ENCODE measurements at places on chromosomes 16 and 17.

DNA sequence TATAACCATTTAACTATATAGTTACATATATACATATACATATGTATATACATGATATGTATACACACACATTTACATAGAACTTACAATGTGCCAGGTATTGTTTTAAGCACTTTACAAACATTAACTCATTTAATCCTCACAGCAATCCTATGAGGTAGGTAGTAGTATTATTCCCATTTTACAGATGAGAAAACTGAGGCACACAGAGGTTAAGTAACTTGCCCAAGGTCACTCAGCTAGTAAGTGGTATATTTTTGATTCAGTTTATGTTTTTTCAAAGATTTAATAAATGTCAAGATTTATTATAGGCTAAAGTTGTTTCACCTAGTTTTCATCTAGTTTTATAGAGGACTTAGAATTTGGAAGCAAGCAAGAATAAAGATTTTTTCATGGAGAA, 6.6 kb downstream of the KRT222 start:
- no peak for DNase-seq

DNA sequence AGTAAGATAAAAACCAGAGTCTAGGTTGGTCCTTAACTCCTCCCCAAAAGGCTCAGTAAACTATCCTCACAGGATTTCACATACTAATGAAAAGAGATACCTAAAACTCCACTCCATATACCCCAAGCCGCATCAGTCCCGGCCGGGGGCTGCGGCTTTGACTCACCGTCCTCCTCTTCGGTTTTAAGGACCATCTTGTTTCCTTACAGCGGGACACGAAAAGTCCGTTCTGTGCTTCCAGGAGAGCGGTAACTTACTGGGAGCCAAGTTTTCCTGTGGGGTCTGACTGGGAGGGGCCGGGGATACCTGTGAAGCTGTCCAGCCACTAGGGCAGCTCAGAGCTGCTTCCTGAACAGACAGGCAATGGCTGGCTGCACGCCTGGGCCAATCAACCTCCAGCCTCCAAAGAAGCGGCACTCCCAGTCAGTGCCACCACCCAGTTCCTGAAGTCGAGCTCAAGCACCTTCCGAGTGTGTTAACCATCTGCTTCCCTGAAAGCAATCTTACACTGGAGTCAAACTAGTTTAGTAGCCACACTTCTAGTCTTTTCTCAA, 45.5 kb downstream of the CYTH1 start:
- peak; percentile 40 for DNase-seq

GRCh38 chr17:55450232-55450825, 28.7 kb upstream of the MMD start:
- DNase-seq = no peak

- no peak for DNase-seq
Observed at GRCh38 chr17:45950888-45951287, 48.2 kb upstream of the STH start.

GRCh38 chr17:5410594-5411272, 8.7 kb downstream of the NUP88 start:
- no peak for DNase-seq

DNA sequence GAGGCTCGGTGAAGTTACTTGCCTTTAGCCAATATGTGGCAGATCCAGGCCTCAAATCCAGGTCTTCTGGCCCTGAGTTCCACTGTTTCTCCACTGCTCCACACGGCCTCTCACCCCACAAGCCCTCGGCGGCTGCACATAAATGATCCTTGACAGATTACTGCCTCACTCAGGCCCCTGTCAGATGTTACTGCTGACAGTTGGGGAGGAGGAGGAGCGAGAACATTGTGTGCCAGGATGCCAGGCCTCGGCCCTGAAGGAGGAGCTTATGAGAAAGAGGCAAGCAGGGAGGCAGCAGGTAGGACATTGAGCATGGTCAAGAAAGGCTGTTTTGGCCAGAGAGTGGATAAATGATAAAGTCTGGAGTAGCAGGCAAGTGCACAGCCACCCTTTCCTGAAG, 88.6 kb downstream of the RAB11FIP4 start:
- DNase-seq = no peak

DNA sequence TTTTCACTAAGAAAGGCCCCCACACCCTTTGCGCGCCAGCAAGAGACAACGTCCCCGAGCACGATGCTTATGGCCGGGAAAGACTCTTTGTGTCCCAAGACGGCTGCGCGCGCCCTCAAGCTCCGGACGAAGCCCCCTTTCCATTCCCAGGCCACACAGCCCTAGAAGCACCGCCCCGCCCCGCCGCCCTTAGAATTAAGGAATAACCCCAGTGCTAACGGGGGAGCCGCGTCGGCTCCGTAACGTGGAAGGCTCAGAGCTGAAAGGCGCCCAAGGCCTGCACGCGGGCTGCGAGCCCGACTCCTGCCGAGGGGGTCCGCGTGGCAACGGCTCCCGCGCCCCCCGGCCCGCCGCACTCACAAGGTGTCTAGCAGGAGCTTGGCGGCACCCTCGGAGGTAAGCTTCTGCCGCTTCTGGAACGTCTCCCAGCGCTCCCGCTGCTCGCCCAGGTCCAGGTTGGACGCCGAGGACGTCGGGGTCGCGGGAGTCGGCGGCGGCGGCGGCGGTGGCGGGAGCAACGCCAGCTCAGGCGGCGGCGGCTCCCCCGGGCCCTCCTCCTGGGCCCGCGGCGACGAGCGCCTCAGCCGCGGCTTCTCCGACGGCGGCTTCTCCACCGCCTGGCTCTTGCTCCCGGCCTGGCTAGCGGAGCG, 477 bp downstream of the CENPV start:
- peak; percentile 6 for DNase-seq

DNA sequence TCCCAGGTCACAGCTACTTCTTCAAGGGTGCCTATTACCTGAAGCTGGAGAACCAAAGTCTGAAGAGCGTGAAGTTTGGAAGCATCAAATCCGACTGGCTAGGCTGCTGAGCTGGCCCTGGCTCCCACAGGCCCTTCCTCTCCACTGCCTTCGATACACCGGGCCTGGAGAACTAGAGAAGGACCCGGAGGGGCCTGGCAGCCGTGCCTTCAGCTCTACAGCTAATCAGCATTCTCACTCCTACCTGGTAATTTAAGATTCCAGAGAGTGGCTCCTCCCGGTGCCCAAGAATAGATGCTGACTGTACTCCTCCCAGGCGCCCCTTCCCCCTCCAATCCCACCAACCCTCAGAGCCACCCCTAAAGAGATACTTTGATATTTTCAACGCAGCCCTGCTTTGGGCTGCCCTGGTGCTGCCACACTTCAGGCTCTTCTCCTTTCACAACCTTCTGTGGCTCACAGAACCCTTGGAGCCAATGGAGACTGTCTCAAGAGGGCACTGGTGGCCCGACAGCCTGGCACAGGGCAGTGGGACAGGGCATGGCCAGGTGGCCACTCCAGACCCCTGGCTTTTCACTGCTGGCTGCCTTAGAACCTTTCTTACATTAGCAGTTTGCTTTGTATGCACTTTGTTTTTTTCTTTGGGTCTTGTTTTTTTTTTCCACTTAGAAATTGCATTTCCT, 3.4 kb upstream of the LPCAT2 start:
- DNase-seq = no peak

DNA sequence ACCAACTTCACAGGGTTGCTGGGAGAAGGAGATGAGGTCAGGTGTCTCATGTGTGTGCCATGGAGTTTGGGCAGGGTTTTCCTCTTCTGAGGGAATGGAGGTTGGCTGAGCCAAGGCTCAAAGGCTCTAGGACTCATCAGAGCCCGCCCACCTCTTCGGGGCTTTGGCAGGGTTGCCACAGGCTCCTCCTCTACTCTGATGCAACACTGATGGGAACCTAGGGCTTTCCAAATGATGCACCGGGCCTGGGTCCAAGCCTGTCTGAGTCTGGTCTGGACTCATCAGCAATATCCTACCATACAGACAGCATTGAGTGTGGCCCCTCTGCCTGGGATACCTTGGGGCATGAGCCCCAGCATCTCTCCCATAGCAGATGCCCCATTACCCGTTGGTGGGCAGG, 59.5 kb upstream of the LHX1 start:
- DNase-seq = no peak

- no peak for DNase-seq
Observed at GRCh38 chr17:47973541-47973940, 2.6 kb downstream of the CDK5RAP3 start.

- DNase-seq = no peak
Observed at GRCh38 chr17:44602390-44602789, 45.1 kb downstream of the FZD2 start.

DNA sequence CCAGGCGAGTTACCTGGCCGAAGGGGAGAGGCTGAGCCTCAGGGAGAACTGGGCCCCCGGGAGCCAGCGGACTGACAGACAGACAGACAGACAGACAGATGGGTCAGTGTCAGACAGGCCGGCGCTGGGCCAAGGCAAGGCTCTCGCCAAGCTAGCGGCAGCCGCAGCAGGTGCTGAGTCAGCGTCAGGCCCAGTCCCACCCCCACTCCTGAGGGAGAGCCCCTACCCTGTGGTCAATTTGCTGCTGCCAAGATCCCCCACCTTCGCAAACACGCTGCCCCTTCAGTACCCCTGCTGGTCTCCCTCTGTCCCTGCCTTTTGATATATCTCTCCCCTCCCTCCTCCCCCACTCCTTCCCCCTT, 1.5 kb downstream of the FGF11 start:
- no peak for DNase-seq

GRCh38 chr17:41535764-41536481, 7.8 kb upstream of the KRT19 start:
- no peak for DNase-seq

GRCh38 chr16:54882556-54882955, 48.1 kb upstream of the IRX5 start:
- no peak for DNase-seq

DNA sequence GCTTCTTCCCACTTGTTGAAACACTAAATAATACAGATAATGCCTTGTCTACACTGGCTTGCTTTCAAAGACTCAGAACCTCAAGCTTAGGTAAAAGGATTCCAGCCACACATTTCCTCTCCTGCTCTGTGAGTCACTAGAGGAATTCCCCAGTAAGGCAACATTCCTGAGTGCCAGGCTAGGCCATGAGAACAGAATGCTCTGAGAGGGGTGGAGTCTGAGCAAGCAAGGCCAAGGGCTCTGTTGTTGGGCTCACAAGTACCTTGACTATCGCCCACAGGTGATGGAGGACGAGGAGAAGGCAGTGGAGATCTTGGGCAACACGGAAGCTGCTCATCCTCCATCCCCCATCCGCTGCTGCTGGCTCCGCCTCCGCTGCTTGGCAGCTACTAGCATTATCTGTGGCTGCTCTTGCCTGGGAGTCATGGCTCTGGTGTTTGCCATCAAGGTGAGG, 6.7 kb upstream of the PHKG2 start:
- DNase-seq = no peak

- DNase-seq = peak; percentile 46
Observed at GRCh38 chr17:50056217-50056960, 479 bp downstream of the ITGA3 start.

GRCh38 chr17:12877953-12878669, 88.8 kb downstream of the ARHGAP44 start:
- DNase-seq = no peak

- DNase-seq = no peak
Observed at GRCh38 chr17:1423456-1424135, 23.6 kb upstream of the YWHAE start.

DNA sequence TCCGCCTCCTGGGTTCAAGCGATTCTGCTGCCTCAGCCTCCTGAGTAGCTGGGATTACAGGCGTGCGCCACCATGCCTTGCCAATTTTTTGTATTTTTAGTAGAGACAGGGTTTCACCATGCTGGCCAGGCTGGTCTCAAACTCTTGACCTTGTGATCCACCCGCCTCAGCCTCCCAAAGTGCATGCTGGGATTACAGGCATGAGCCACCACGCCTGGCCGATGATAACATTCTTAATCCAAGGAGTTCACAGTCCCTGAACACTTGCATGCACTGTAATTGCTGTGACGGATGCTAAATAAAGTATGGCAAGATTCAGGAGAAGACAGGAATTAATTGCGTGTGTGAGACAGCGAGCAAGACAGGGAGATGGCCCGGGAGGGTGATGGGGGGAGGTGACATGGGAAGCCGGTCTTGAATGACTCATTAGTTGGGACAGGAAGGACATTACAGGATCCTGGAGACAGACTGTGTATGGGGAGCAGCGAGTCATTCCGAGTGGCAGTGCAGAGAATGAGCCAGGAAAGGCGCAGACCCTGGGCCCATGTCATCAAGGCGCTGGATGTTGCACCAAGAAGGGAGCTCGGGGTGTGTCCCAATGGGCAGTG, 6.7 kb downstream of the ABCA3 start:
- no peak for DNase-seq

- no peak for DNase-seq
Observed at GRCh38 chr17:82648742-82649331, 593 bp upstream of the WDR45B start.

DNA sequence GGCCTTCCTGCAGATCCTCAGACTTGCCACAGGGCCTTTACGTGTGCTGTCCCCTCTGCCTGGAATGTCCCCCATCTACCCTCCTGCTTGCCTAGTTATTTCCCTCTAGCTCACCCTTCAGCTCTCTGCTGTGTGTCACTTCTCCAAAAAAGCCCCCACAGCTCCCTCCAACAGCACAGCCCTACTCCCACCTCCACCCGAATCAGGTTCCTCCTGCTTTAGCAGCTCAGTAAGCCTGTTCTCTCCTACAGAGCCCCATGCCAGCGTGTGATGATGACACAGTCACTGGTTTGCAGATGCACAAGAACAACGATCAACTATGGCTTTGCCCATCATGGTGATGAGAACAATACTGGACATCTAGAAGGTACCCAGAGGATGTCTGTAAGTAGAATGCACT, 7.1 kb upstream of the SAMD14 start:
- DNase-seq = no peak
